Adrenal gland (tissue), 19 donors: ENCODE measurements at places on chromosomes 6 and 20.

DNA sequence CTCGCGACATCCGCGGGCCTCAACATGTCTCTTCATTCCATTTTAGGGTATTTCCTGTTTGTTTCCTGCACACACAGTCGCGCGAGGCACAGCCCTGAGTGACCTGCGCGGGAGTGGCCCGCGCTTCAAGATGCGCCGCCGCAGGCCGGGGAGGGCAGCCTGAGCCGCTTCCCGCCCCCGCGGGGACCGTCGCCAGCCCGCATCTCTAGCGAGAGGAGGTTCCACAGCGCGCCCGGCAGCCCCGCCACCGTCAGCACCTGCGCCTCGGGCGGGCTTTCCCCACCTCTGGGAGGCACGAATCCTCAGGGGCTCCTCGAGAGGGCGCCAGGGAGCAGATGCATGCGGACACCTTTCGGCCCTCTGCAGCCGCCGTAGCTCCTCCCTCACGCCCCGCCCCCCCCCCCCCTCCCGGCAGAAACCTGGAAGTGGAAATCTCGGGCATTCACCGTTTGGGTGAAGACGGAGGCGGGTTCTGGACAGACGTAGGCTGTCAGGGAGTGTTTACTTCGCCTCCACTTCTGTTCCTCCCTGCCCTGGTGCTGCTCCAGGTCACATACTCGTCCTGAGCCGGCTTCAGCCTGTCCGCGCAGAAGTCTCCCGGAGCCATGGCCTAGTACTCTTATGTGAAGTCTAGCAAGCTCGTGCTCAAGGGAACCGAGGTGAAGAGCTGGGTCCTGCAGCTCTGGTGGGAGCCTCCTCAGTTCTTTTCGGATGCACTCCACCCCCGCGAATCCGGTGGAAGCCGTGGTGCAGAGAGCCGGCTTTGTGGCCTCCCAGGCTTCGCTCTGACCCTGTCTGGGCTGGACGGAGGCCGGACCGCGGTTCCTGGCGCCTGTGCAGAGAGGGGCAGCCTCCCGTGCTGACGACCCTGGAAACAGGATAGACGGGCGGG is 880.5 kb upstream of the DEFB115 start:
- DNase-seq: peak; percentile 79

DNA sequence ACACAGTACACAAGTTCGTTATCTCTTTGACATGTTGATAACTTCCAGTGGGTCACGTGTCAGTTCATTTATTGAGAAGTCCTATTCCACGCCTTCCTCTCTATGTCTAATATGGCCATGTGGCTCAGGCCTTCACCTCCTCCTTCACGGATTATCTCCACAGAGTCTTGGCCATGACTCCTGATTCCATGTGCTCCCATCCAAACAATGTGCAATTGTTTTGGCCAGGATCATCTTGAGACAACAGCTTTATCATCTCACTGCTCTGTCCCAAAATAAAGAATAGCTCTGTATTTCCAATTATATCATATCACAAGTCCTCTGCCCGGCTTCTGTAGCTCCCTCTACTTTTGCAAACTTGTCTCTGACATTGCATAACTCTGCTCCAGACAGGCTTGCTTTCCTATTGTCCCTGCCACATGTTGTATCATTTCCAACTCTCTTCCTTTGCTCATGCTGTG is 11.1 kb upstream of the TXNDC5 start:
- no peak for DNase-seq

- DNase-seq: no peak
Measured at GRCh38 chr6:150152891-150153876, 10.3 kb downstream of the PPP1R14C start.

DNA sequence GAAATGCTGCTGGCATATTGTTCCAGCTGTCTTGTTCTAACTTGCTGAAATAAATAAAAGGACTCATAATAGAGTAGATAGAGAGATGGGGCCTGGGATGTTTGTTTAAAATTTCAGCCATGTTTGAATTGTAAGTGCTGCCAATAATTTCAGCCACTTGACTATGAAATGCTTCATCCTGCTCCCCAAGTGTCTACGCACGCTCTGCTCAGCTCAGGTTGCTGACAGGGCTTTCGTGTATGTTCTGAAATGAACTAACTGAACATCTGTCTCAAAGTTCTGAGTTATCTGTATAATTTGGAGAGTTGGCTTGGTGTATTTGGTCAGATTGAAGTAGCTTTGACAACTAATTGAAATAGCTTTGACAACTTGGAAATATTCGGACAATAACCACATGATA is 387.8 kb downstream of the BMP2 start:
- no peak for DNase-seq

GRCh38 chr20:39946931-39947330 is 742.1 kb downstream of the MAFB start:
- DNase-seq: no peak

- no peak for DNase-seq
Measured at GRCh38 chr6:21053612-21054011, 519.4 kb downstream of the CDKAL1 start.

DNA sequence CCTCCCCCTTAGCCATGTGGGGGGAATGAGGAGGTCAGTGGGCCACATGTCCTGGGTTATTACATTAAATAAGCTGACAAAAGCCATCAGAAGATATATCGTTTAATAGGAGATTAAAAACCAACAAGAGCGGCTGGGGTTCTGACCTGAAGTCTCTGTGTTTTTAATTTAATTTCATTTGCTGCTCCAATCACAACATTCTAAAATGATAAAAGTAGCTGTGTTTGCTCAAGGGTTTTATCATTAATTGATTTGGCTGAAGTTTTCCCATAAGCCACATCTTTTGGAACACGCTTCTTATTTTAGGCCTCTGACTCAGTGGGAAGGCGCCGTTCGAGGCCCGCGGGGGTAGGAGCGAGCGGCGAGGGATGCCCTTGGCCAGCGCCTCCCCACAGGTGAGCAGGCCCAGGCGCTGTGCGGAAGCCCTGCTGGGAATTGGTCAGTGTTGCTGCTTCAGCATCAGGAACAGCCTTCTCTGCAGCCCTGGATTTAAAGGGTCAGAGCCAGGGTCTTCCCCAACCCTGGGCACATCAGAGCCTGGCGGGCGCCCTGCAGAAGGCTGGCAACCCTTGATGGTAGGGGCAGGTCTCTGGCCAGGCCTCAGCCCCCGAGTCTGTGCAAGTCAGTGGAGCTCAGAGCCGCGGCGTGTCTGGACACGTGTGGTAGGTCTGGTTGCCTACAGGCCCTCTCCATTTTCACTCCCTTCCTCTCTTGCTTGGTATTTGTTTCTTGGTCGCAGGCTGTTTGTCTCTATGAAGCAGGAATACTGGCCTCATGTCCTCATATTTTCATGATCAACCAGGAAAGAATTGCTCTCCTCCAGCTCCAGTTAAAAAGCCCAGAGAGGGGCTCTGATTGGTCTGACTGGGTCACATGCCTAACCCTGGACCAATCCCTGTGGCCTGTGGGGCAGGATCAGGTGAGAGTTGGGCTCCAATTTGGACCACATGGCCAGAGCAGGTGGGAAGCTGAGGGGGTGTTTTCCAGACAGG is 30.9 kb upstream of the MLN start:
- no peak for DNase-seq

DNA sequence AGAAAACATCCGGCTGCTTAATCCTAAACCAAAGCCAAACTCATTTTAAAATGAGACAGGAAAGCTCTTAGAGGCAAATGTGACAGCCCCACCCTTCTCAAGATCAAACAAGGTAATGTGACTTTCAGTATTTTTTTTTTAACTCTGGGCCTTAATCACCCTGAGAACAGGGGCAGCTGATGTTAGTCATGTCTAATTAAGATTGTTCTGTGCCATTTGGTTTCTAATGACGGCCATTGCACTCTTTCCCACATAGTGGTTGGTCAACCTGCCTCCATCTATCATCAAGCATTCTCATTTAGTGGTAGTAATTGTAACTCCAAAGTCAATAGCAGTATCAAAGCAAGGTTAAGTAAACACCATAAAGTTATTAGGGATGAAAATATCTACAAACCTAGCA is 191.6 kb upstream of the EXOC2 start:
- no peak for DNase-seq

DNA sequence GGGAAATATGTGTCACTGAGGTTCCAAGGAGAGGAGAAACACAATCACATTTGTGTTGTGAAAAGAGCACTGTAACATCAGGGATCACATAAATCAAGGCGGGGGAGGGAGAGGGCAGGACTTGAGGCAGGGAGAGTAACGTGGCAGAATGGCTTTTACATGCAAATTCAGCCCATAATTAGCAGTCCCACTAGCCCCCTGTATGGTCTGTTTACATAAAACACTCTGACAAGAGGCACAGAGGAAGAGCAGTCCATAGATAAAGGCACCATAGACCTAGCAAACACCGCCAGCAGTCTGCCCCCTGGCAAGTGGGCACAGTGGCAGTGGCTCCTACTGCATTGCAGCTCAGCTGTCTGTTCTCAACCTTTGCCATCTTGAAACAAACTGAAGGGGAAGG is 82.7 kb downstream of the LYRM2 start:
- no peak for DNase-seq

DNA sequence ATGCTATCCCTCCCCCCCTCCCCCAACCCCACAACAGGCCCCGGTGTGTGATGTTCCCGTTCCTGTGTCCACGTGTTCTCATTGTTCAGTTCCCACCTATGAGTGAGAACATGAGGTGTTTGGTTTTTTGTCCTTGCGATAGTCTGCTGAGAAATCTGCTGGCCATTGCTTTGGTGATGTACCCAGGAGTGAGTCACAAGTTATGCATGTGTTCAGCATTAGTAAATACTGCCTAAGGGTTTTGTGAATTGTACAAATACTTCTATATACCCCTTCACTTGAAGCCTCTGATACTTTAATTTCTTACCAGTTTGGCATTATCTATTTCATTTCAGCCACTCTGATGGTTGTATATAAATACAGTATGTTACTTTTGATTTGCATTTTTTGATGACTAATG is 711.3 kb upstream of the GJE1 start:
- DNase-seq: no peak

GRCh38 chr20:35828434-35828833 is 56.6 kb downstream of the PHF20 start:
- DNase-seq: peak; percentile 32

- DNase-seq: no peak
Measured at GRCh38 chr20:25316506-25317190, 68.8 kb downstream of the PYGB start.

DNA sequence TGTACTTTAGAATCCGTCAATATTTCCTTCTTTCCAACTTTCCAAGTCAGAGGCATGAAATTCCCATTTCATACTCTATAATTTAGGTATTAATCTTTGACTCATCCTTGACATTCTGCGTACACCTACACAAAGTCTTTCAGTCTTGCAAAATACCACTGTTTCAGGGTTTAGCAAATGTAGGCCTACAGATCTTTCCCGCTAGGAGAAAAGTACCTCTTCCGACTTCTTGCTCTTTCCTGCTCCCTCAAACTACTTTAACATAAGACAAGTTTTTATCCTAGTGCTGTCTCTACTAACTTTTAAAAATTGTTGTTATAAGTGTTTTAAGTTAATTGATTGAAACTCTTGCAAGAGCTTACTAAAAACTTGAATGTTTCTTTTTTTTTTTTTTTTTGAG is 18.3 kb upstream of the PHACTR1 start:
- no peak for DNase-seq

GRCh38 chr6:37487591-37488380 is 11.9 kb downstream of the CCDC167 start:
- no peak for DNase-seq

DNA sequence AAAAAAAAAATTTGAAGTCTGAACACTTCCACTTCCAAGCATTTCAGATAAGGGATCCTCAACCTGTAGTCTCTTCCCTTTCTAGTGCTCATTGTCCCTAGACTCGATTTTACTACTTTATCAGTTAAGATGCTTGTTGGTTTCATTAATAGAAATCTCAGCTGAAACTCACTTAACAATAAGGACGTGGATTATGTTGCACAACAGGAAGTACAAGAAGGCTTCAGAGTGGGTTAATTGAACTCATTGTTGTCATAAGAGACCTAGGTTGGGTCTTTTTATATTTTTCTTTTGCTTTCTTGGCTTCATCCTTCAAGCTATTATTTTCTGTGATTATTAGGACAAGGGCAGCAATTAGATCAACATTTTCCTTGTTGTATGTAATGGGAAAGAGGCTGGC is 175.2 kb downstream of the CDKAL1 start:
- no peak for DNase-seq

DNA sequence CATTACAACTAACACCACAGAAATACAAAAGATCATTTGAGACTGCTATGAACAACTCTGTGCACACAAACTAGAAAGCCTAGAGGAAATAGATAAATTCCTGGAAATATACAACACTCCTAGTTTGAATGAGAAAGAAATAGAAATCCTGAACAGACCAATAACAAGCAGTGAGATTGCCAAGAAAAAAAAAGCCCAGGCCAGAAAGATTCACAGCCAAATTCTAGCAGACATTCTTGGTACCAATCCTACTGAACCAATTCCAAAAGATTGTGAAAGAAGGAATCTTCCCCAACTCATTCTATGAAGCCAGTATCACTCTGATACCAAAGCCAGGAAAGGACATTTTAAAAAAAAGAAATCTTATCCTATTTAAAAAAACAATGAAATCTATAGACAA is 7.0 kb upstream of the CDK19 start:
- DNase-seq: no peak
